ENCODE measurements at places on chromosomes 11 and 22.
A peak's percentile ranks its signal among the peaks of the same experiment; 100 is the strongest.

- no peak for DNase-seq
These were observed 14.0 kb downstream of the GRIK4 start for GRCh38 chr11:120525261-120526171.

DNA sequence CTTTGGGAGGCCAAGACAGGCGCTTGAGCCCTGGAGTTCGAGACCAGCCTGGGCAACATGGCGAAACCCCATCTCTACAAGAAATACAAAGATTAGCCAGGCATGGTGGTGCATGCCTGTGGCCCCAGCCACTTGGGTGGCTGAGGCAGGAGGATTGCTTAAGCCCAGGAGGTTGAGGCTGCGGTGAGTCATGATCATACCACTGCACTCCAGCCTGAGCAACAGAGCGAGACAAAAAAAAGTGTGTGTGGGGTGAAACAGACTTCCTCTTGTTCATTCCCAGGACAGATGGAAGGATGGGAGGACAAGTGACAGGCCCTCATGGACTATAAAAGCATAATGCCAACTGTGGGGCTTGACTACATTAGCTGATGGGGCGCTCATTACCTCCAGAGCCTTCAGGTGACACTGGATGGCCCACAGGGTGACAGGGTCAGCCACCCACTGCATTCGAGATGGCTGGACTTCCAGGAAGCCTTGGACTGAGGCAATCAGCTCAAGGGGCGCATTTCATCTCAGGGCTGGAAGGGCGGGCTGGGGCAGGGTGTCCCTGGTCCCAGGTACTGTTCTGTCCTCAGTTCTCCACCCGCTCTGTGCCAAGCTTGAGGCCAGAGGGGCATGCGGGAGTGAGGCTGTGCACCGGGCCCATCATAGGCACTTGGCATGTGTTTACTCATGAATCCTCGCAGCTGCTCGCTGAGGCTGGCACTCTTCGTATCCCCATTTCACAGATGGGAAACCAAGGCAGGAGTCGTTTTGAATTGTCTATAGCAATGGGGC, 12.5 kb downstream of the NPTXR start:
- no peak for DNase-seq

GRCh38 chr11:33825854-33826560, 51.7 kb upstream of the FBXO3 start:
- no peak for DNase-seq

- DNase-seq = peak; percentile 13
These were observed 802 bp downstream of the ATG2A start for GRCh38 chr11:64916040-64916774.

DNA sequence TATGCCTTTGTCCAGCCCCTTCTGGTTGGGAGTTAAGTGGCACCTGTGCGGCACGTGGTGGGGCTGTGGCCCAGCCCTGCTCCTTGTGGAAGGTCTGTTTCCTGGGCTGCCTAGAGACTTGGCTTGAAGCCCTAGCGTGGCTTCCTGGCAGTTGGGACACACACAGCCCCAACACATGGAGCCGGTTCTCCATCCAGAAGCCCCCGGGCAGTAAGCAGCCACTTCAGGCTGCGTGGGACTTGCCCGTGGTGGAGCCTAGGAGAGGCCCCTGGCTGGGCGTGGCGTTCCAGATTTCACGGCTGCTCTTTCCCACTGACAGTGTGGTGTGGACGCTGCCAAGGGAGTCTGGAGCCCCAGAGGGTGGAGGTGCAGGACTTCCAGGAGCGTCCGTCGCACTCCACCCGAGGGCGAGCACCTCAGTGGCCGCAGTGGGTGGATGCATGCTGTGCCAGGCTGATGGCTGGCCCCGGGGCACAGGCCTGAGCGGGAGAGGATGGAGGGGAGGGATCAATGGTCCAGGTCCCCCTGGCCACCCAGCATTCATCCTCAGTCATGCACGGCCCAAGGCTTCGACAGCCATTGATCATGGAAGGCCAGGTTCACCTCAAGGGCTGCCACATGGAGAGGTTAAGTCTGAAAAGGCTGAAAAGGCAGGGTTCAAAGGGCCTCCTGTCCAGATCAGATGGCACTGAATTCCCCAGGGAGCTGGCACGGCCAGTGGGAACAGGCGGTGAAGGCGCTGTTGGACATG, 9.3 kb downstream of the CCND1 start:
- no peak for DNase-seq

DNA sequence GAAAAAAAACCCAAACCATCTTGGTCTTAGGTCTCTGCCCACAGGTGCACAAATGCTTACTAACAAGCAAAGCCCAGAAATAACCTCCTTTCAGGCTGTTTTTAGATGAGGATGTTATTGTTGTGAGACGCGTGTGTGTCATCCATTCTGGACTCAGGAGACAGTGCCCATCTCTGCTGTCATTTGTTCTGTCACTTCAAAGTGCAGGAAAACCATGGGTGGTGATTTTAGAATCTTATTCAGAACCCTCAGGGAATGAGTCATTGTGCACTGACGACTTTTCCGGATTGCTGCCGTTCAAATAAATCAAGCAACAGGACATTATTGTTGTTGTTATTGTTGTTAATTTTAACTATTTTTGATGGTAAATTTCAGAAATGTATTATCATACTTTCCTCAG, 110.3 kb downstream of the LRRC32 start:
- DNase-seq = peak; percentile 21

Measured in activated CD4-positive, alpha-beta T cell treated with anti-CD3 and anti-CD28 coated beads, Interleukin-2, amount 50 U/mL, for 48 hours (primary cell).